Astrocyte of the spinal cord (primary cell): ENCODE measurements at places on chromosomes 11 and 22.
A peak's percentile ranks its signal among the peaks of the same experiment; 100 is the strongest.

- DNase-seq = no peak
Measured at GRCh38 chr11:70019576-70020011, 58.5 kb upstream of the ANO1 start.

GRCh38 chr11:129637983-129638776 is 177.5 kb upstream of the TMEM45B start:
- no peak for DNase-seq

DNA sequence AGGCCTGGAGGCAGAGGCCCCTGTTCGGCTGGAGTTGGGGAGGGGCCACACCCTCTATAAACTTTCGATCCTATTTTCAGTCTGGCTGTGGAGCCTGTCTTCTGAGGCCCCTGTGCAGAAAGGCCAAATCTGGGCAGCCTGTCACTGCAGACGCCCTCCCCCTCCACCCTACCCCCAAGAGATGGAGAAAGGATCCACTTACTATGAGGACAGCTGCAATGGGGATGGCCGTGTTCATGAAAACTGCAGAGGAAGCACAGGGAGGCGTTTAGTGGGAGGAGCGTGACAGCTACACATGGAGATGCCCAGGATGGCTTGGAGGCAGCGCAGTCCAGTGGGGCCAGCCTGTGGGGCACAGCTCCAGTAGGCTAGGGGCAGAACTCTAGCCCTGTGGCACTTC is 43.5 kb upstream of the KCNJ11 start:
- no peak for DNase-seq

GRCh38 chr11:129790106-129790505 is 25.5 kb upstream of the TMEM45B start:
- no peak for DNase-seq

GRCh38 chr22:36770513-36771231 is 5.2 kb downstream of the IFT27 start:
- no peak for DNase-seq

- DNase-seq = peak; percentile 76
Measured at GRCh38 chr11:114134870-114135269, 75.4 kb downstream of the ZBTB16 start.

DNA sequence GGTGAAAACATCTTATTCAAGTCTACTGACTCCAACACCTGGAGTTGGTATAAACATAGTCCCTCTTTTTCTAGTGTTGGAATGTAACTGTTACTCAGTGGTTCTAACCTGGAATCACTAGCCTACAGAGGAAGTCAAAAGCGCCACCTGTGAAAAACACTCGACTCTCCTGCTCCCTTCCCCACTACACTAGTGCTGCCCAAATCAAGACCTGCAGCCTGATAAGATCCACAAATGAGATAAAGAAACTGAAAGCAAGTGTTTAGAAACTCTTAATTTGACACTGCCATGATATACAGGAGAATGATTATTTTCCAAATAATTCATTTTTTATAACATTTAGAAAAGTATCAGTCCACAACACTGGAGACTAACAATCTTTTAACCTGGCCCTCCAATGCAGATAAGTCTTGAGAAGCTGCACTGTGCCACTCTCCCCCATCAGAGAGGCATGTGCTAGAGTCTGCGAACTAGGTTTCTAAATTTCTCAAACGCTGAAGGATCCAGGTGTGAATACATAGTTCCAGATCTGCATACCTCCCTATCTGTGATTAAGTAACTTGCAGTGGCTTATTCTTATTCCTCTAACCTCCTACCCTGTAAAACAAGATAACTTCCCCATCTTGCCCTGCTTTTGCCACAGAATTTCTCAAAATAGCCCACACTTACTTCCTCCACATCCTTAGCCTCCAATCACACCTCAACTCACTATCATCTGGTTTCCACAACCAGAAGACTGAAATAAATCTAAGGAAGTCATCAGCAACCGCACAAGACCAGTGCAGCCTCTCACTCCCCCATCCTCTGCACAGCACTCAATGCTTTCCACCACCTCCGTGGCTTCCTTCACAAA is 88.1 kb downstream of the RRAS2 start:
- no peak for DNase-seq

- no peak for DNase-seq
Measured at GRCh38 chr22:50173311-50173982, 2.9 kb downstream of the PANX2 start.

GRCh38 chr11:96642583-96642982 is 252.8 kb downstream of the JRKL start:
- no peak for DNase-seq
